Neural crest cell (in vitro differentiated cells): ENCODE measurements at places on chromosomes 16 and 17.

DNA sequence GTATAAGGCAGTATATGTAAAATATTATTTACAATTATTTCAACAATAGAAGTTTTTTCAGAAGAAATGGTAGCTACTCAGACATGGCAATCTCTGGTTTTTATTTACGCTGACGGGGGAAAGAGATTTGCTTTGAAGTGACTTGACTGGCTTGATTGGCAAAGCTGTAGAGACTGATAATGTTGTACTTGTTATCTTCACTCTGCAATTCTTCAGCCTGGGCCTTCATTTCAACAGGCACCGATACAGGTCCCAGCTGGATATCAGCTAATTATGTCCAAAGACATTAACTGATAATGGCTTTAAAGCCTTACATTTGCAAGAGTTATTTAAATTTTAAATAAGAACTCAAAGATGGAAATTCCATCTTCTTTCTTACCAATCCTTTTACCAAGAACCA, 151.4 kb upstream of the HS3ST3A1 start:
- no peak for DNase-seq

DNA sequence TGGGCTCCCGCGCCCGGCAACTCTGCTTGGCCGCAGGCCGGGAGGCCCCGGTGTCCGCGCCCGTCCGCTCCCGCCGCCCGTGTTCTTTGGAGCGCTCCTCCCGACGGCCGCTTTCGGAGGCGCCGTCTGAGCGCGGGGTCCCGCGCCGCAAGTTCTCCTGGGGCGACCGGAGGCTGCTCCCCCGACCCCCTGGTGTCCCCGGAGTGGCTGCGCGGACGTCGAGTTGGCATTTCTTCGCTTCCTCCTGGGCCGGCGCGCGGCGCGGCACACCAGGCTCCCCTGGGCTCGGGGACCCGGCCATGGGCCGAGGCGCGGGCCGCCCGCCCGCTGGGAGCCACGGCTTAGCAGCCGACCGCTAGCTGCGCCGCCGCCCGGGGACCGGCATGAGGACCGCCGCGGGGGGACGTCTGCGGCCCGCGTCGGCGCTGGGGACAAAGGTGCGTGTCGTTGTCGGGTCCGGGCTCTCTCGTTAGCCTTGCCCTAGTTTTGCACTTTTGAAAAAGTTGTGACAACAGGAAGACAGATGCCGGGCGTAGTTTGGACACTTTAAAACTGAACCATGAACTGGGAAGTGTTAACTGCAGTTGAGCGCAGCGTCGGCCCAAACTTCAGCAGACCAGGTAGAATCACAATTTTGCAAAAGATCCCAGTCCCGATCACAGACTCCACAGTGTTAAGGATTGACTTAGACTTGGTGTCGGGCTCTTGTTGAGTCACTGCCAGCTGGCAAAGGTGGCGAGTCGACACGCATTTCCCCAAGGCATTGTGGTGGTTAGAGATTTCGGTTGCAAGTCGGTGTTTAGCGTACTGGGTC, 700 bp downstream of the UBN1 start:
- peak; percentile 19 for DNase-seq

GRCh38 chr17:21201874-21202273, 12.1 kb downstream of the TMEM11 start:
- DNase-seq = no peak

- DNase-seq = no peak
Observed at GRCh38 chr17:75592348-75593020, 4.9 kb downstream of the MYO15B start.

DNA sequence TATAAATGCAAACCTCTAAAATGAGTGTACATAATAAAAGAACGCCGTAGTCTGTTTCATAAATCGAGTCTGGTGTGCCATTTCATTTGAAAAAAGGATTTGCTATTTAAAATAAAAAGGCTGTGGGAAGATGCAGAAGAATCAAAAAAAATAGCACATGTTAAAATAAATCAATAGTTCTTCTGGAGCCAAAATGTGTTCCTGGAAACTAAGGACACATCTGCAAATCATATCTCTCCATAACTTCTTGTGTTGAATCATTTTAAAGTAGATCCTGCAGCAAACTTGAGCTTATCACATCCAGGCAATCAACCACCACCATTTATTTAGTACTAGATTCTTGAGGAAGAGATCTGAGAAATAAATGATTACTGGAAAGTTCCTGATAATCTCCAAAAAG, 29.0 kb downstream of the XPO6 start:
- DNase-seq = no peak

DNA sequence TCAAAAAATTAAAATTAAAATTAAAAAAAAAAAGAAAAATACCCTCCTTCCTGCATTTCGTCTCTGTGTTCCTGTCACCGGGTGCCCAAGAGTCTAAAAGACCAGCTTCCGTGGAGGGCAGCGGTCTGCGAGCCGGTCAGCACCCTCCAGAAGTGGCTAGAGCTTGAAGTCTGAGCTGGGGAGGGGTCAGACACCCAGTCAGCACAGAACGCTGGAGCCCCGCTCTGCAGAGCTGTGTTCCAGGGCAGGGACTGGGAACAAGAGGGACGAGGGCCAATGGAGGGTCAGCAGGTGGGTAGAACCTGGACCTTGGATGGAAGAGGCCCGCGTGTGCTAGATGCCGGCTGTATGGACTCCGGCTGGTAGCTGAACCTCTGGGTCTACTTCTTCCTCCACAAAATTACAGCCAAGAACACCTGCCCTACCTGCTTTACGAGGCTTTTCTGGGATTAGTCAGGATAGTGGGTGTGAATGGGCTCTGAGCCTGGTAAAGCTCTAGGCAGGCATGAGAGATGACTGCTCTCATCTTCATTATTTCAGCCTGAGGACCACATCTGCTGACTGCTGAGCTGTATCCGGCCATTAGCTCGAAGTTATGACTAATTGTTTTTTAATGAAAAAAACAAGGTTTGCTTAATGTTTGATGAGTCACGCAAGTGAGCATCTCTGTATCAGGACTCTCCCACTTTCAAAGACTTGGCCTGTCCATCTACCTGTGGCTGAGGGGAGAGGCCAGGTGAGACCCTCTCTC, 5.9 kb downstream of the TRPV1 start:
- DNase-seq = no peak
